ENCODE measurements at places on chromosomes 2 and 18.

- DNase-seq, result no peak
- H3K36me3 ChIP-seq, result no peaks in the 10 kb centered on the region
- H3K4me1 ChIP-seq, result no peaks in the 10 kb centered on the region
- H3K4me3 ChIP-seq, result no peak overlapping the region
- no peak overlapping the region for H3K27ac ChIP-seq
Observed at GRCh38 chr2:234793212-234793785, 158.5 kb upstream of the SH3BP4 start.

DNA sequence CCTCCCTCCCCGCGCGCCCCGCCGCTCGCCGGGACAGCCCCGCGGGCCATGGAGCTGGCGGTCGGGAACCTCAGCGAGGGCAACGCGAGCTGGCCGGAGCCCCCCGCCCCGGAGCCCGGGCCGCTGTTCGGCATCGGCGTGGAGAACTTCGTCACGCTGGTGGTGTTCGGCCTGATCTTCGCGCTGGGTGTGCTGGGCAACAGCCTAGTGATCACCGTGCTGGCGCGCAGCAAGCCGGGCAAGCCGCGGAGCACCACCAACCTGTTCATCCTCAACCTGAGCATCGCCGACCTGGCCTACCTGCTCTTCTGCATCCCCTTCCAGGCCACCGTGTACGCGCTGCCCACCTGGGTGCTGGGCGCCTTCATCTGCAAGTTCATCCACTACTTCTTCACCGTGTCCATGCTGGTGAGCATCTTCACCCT, 865 bp downstream of the GALR1 start:
- DNase-seq, result no peak
- peak overlapping the region; percentile 52 for H3K4me3 ChIP-seq
- H3K27me3 ChIP-seq, result peaks cover 21% of the 10 kb centered on the region

- no peaks in the 10 kb centered on the region for H3K27me3 ChIP-seq
- no peak for DNase-seq
- H3K36me3 ChIP-seq, result no peaks in the 10 kb centered on the region
Observed at GRCh38 chr18:45608400-45608799, 6.9 kb upstream of the SLC14A2 start.

- H3K27ac ChIP-seq, result no peak overlapping the region
- DNase-seq, result no peak
- H3K4me1 ChIP-seq, result no peaks in the 10 kb centered on the region
- no peak overlapping the region for H3K4me3 ChIP-seq
- H3K27me3 ChIP-seq, result peaks cover 31% of the 10 kb centered on the region
- no peaks in the 10 kb centered on the region for H3K36me3 ChIP-seq
Observed at GRCh38 chr2:41827354-41827971, 220.4 kb upstream of the PKDCC start.

Data from heart right ventricle (tissue), 16 donors.